ENCODE measurements at places on chromosomes 16 and 17. TPM values are rescaled to one million over a fixed set of nuclear protein-coding genes. Genes with fewer than 3 reads are reported as not detected.

The BCL6B gene
- 0.05 TPM for total RNA-seq

The CLEC18B gene
- total RNA-seq: not detected

The ZNF287 gene
- total RNA-seq: 9.7 TPM

The IFI35 gene
- 1.3 TPM for total RNA-seq

- ATAC-seq: peak; percentile 99
These were observed 6.8 kb upstream of the TBC1D3B start for GRCh38 chr17:36183001-36183971.

- ATAC-seq: peak; percentile 86
These were observed 27.1 kb downstream of the CDH13 start for GRCh38 chr16:82653550-82654511.

DNA sequence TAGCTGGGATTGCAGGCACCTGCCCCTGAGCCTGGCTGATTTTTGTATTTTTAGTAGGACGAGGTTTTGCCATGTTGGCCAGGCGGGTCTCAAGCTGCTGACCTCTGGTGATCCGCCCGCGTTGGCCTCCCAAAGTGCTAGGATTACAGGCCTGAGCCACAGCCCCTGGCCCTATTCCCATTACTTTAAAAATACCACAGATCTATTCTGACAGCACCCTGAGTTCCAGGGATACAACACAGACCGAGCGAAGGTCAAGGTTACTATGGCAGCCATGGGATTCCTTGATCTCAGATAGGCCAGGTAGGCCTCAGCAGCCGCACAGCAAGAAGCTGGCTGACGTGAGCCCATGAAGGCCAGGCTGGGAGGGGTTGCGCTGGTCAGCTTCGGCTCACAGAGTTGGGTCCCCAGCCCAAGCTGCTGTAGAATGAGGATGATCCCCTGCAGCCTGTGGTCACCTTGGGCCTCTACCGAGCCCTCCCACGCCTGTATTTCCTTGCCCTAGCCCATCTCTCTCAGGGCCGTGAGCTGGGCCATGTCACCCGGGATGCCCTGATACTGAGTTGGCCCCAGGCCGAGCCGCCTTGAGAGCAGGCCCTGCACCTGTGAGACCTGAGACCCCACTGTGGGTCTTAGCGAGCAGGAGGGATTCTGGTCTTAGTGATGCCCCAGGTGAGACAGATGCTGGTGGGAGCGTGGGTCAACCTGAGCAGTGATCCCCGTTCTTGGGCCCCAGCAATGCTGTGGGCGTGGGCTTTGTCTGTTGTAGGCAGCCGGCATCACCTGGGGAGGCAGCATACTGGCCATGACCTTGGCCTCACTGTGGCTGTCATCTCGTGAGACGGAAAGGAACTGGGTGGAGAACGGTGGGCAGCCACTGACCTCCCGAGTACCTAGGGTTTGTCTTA is 16.9 kb upstream of the RNF213 start:
- no peak for ATAC-seq

- no peak for ATAC-seq
These were observed 10.3 kb upstream of the TVP23A start for GRCh38 chr16:10828851-10829366.

DNA sequence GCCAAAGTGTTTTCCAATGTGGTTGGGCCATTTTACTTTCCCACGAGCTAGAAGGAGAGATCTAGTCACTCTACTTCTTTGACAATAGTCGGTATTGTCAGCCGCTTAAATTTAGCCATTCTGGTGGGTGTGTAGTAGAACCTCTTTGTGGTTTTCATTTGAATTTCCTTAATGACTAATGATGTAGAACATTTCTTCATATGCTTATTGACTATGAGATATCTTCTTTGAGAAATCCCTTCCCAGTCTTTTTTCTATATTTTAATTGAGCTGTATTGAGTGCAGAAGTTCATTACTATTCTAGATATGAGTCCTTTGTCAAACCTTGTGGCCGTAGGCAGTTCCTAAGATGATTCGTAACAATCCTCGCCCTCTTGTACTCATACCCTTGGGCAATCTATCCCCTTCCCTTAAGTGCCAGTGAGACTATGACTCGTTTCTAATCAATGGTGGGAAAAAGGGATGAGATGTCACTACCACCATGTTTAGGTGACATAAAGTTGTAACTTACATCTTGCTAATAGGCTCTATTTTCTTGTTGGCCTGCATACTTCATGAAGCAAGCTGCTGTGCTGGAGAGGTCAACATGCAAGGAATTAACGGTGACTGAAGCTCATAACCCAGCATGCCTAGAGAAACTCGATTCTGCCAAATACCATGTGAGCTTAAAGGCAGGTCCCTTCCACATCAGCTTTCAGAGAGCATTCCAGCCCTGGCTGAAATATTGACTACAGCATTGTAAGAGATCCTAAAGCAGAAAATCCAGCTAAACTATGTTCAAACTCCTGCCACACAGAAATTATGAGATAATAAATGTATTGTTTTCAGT is 817.9 kb upstream of the SOX9 start:
- ATAC-seq: peak; percentile 26

DNA sequence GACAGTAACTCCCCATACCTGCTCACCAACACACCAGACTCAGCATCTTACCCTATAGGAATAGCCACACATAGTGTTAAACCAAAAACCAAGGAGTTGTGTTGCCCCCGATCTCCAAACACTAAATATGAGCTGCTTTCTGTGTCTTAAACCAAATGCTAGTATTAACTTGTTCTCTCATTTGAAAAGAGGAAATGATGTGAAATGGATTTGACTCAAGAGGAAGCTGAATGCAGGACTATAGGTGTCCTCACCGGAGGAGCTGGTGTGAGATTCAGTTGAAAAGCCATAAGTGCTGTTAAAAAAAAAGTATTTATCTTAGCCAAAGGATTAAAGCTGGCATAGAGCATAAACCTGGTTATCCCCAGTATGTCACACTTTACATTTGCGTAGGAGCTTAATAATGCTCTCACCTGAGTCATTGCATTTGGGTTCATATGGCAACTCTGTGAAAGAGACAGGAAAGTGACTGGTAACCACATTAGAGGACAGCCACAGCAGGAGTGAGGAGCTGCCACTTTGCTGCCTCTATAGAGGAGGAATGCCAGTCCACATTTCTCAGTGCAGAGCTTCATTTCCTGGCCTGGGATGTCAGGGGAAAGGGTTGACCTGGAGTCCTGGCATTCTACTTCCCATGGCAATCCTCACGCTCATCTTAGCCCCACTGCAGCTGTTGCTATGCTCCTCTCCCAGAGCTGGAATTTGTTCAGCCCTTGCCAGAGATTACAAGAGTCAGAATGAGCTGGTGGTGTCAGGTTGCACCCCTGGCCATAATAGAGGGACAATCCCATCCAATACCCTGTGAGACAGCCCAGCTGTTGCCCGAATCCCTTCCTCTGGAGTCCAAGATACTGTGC is 143.3 kb upstream of the ANKFN1 start:
- peak; percentile 91 for ATAC-seq

DNA sequence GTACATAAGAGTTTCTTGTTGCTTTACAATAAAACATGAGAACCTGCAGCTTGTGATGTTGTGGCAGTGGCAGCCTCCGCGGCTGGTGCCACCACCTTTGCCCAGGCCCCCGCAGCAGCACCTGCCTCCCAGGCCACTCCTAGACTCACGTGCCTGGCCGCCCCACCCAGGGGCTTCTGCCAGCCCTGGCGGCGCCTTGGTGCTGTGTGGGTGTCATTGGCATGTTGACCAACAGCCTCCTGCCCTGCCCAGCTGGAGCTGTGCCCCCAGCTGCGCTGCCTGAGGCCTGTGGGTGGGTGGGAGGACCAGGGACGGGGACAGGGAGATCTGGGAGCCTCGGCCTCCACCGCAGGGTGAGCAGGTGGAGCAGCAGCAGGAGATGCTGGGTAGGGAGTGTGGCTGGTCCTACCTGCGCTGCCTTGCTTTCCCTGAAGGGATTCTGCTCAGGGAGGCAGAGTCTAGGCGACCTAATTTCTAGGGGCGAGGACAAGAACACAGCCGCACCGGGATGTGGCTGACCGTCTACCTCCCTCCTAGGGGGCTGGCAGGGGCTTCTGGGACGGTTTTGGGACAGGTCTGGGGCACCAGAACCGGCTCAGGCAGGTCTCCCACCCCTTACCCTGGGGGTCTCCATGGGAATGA is 428 bp upstream of the DNASE1L2 start:
- no peak for ATAC-seq

GRCh38 chr17:42441371-42442195 is 17.1 kb upstream of the ATP6V0A1 start:
- ATAC-seq: no peak

- ATAC-seq: no peak
These were observed 9.6 kb upstream of the TMEM220 start for GRCh38 chr17:10739386-10739785.

Measured in motor neuron (in vitro differentiated cells).